ENCODE measurements at places on chromosomes 2 and 18.

DNA sequence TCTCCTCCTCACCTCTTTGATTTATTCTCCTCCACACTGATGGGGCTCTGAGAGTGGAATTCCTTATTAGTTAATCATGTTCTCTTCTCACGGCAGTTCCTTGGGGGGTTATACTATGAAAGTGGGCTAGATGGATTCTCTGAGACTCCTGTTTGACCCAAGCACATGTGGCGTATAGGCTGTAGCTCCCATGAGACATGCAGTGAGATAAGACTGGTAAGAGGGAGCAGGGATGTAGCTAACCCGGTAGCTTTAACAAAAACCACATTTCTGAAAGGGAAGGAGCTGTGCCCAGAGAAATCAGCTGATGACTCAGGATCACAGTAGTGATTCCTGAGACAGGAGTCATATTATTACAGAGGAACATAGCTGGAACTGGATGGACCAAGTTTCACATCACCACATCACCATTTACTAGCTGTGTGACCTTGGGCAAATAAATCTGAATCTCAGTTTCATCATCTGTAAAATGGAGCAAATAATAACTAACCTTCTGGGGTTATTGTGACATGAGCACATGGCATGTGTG, 82.9 kb downstream of the CRIM1 start:
- no peak for DNase-seq

DNA sequence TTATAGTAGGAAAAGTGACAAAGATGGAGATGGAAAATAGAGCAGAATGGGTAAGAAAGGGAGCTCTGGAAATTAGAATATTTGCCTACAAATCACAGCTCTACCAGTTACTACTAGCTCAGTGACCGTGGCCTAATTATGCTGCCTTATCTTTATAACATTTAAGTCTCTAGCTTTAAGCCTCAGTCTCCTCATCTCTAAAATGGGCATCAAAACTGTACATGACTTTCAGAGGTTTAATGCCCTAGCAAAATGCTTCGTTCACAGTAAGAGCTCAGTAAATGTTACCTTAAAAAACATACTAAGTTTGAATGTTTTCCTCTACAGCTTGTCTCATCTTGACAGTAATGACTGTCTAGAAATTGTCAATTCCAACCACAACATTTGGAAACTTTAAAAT, 8.3 kb upstream of the PTPRM start:
- no peak for DNase-seq

DNA sequence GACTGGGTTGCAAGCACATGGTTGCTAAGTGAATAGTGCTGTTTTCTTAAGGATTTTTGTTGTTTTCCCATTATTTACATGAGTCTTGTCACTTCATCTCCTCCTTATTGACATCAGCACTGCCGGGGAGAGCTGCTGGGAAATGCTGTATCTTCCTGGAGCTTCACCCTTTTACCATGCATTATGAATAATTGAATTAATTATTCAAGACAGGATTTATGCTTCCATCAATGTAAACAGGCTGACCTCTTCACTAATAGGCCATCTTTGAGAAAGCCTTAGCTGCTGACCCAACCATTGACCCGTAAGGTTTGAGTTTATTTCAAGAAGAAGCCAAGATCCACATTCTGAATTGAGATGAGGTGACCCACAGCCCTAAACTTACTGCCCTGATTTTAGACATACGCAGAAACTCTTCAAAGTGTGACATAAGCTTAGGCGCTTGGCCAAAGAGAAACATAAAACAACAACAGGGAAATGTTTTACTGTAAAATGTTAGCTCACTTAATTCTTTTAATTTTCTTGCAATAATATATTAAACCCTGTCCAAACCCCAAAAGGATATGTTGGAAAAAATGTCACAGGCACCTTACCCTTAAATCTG, 365.5 kb upstream of the SYT4 start:
- no peak for DNase-seq

- DNase-seq = no peak
These were observed 1363.9 kb upstream of the CRIM1 start for GRCh38 chr2:34991508-34992274.

- no peak for DNase-seq
These were observed 22.9 kb downstream of the SH3BP4 start for GRCh38 chr2:234974501-234975385.

- DNase-seq = no peak
These were observed 82.9 kb downstream of the POLR1A start for GRCh38 chr2:86022661-86023365.

DNA sequence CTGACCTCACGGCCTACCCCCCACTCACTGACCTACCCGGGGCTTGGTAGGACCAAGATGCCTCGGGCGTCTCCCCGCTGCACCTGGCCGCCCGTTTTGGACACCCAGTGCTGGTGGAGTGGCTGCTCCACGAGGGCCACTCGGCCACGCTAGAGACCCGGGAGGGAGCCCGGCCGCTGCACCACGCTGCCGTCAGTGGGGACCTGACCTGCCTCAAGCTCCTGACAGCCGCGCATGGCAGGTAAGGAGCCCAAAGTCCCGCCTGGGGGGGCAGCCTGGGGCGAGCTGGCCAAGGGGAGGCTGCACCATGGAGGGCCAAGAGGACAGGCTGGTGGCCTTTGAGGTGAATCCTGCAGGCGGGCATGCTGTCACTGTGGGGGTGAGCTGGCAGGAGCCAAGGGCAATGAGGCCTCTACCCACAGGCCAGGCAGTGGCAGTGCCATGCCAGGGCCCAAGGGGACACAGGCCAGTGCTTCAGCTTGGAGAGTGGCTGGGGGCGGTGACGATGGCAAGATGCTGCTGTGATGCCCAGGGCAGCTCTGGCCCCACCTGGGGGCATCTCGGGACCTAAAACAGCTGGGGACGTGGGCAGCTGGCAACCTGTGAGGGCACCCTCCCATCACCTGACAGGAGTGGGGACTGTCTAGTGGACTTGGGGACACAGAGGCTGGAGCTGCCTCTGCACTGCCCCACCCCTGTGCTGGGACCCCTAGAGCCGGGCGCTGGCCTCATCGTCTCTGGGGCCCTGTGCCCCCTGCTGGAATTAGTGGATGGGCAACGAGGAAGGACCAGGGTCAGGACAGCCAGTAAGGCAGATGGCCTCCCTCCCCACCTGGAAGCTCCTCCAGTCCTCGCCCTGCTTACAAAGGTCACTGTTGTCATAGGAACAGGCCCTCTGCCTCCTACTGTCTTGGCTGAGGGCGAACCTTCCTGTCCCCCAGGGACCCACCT, 2.0 kb downstream of the ESPNL start:
- DNase-seq = no peak

GRCh38 chr2:203707530-203707929, 1.1 kb downstream of the CD28 start:
- DNase-seq = no peak

- no peak for DNase-seq
These were observed 84.3 kb downstream of the NEB start for GRCh38 chr2:151649966-151650365.

- DNase-seq = no peak
These were observed 7.1 kb upstream of the PKDCC start for GRCh38 chr2:42040643-42041278.

DNA sequence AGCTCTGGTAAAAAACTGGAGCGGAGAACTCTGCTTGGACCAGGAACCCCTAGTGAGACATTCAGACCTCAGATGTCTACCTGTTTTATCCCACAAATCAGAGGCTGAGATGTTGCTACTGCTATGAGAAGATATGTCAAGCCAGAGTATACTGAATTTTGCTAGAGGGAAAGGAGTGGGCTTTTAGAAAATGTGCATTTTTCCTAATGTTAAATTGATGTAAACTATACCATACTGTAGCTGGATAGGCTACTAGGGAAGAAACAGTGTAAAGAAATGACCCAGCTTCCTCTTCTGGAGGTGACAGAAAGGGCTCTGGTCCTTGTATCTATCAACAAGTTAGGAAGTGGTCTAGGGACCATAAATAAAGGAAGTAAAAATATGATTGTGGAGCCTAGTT, 65.0 kb downstream of the SLC39A10 start:
- no peak for DNase-seq

- no peak for DNase-seq
These were observed 51.0 kb downstream of the PSD4 start for GRCh38 chr2:113224647-113225236.

DNA sequence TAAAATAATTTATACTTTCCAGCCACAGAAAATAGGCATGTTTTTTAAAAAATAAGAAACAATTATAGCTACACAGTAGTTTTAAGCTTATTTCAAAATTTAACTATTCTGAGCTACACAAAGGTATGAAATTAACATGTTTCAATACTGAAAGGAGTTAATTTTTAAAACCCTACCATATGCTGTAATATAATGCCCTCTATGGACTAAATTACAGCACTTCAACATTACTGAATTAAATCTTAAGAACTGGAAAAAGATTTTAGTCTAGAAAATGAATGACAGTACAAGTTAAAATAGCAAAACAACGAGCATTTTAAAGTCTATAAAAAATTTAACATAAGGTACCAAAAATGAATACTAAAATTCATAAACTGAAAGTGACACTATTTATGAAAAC, 36.3 kb downstream of the RTN4 start:
- DNase-seq = no peak

GRCh38 chr2:137220438-137220993, 455.2 kb downstream of the THSD7B start:
- no peak for DNase-seq

GRCh38 chr2:121588357-121588756, 57.7 kb downstream of the RNU4ATAC start:
- no peak for DNase-seq

DNA sequence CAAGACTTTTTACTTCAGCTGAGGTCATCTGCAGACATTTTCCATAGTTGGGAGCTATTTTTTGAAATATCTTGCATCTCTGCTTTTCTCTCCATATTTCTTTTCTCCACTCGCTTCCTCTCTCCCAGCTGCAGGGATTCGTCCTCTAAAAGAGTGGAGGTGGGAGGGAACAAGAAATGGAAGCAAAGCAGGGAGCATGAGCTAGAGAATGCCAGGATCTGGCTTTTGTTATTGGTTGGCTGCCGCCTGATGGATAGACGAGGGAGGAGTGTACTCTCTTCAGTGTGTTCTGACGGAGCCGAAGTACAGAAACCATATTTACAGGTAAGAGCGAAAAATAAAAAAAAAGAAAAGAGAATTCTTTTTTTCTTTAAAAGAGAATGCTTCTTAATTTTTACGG, at the start of gene CSRNP3:
TSS of gene CSRNP3 (plus strand) at position 282 of the 400 bp plus-strand sequence. CDS start 125,368 bp downstream, outside the sequence.
- peak; percentile 84 for DNase-seq

DNA sequence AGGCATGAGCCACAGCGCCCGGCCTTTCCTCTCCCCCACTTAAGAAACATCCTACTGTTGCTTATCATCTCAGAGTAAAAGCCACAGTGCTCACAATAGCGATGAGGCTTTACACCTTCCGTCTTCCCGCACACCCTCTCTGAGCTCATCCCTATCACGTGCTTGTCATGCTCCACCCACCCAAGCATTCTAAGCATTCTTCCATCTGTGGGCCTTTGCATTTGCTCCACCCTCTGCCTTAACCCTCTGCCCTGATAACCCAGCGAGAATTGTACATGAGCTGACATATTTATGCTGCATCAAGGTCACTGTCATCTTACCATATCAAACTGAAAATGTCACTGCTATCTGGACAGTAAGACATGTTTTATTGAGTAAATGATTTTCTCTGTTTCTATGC, 22.6 kb downstream of the FOXI3 start:
- no peak for DNase-seq

GRCh38 chr2:64915510-64915900, 73.7 kb upstream of the SLC1A4 start:
- no peak for DNase-seq

GRCh38 chr2:200747668-200748618, 63.8 kb upstream of the BZW1 start:
- no peak for DNase-seq

Data from globus pallidus (tissue), 1 donor.